ENCODE measurements at places on chromosomes 7 and 10.

GRCh38 chr10:43265799-43266721 lies 805 bp downstream of the RASGEF1A start:
- DNase-seq = peak; percentile 25

DNA sequence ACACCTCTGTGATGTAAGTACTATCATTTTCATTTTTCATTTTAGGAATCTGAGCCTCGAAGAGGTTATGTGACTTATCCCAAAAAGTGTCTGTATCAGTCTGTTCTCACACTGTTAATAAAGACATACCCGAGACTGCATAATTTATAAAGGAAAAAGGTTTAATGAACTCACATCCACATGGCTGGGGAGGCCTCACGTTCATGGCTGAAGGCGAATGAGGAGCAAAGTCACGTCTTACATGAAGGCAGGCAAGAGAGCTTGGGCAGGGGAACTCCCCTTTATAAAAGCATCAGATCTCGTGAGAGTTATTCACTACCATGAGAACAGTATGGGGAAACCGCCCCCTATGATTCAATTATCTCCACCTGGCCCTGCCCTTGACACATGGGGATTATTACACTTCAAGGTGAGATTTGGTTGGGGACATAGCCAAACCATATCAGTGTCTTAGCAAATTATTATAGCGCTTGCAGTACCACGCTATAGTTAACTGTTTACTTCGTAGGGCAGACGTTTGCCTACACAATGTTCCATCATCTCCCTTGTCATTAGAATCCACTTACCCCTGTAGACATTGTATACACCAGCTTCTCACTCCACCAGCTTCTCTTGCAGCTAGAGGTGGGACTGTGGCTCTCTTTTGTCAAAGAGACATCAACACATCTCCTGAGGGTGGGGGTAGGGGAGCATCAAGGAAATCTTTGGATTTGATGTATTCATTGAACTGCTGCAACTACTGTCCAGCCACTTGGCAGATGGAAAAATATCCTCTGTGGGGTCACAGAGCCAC lies 15.4 kb upstream of the NMT2 start:
- no peak for DNase-seq

DNA sequence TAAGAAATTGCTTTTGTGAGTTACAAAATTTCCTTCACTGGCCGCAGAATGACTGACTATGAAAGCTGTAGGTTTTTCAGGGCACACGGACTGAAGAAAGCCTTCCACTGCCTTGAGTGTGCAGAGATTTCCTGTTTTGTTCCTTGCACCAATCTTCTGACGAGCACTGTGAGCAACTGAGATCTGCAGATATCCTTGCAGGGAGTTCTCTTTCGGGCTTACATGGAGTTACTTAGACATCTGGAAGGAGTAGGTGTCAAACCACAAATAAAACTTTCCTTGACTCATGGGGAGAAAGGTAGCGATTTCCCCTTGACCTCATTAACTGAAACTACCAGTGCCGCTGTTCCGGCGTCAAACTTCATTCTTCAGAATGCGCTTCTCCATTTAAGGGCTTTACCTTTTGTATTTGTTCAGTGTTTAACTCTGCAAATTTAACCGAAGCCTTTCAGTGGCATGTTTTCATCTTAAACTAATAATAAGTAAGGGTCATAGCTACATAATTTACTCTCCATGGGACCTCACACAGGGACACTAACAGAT lies 1175.3 kb downstream of the GATA3 start:
- DNase-seq = no peak

DNA sequence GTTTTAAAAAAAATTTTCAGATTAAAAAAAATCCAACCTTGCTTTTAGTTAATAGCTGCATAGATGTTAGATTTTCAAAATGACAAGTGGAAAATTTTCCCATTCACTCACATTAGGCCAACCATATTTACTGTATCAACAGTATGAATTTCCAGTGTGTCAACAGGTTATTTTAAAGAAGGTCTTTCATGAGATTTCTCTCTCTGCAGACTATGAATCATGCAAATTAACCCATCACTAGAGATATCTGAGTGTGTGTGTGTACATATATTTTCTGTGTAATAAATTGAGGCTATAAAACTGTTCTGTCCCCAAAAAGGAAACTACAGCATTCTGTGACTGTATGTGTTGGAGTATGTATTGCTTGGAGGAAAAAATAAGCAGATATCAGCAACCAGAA lies 305.6 kb downstream of the ARL4A start:
- DNase-seq = no peak

- no peak for DNase-seq
These were observed 17.5 kb downstream of the STEAP1B start for GRCh38 chr7:22482503-22482902.

DNA sequence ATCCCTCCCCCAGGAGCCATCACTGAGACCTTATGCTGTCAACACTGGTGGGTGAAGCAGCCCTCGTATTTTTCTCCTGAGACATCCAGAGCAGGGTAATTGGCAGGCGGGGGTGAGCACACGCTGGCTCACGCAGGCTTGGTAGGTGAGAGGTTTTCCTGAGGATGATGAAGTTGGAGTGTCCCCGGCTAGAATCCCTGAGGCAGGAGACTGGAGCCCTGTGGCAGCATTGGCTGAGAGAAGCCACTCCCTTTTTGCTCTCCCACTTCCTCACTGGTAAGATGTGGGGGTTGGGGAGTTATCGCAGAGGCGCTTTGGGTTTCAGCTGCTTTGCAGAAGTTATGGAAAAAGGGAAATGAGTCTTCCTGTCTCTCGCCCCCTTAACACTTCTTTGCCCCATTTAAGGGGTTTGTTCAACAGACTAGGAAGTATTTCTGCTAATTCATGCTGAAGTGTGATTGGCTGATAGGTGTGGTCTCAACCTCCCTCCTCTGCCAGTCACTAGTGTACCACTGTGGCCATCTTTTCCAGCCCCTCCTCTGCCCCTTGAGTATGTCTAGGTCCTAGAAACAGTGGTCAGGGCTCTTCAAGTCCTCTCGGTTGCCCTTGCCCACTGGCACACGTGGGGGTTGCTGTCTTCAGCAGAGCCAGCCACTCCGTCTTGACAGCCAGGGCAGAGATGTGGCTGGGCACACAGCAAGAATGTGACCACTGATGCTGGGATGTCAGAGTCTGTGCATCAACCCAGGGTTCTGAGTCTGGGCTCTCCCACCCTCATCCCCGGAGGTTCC lies 5.7 kb downstream of the ARPC1B start:
- no peak for DNase-seq

DNA sequence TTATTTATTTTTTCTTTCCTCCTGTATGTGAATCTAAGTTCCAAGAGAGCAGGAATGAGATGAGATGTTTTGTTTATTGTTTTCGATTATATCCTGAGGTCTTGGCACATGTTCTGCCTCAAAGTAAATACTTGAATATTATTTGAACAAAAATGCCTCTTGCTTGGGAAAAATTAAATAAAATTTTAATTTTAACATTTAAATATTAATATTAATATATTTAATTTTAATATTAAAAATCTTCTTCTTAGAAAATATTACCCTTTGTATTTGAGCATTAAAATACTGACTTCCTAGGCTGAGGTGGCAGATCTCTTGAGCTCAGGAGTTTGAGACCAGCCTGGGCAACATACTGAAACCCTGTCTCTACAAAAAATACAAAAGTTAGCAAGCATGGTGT lies 123.4 kb upstream of the SEMA3D start:
- DNase-seq = no peak

GRCh38 chr7:33250421-33250871 lies 121.1 kb downstream of the BBS9 start:
- DNase-seq = no peak

DNA sequence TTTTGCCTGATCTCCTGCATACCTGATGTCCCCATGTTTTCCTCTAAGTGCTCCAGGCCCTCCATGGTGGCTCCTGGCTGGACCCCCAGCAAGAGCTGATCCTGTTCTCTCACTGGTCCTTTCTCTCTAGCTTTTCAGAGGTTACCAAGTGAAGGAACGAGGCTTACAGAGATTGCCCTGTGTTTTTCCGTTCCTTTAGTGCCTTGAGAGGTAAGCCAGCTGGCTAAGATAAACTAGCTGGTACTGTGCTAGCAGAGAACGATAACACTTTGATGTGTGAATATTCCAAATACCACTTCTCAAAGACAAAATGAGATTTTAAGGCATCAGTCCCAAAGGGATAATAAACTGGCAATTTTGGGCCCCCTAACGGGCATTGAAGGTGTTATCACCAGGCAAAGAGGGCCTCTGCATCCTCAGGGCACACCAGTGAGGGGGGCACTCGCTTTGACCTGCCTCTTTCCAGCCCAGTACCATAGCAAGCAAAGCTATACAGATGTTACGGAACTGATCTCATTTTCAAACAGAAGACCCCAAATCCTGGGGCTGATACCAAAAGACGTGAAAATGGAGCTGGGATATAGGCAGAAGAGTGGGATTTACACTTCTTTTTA lies 8.4 kb upstream of the CCNY start:
- DNase-seq = no peak

GRCh38 chr10:34988397-34989067 lies 101.6 kb downstream of the CUL2 start:
- DNase-seq = no peak

DNA sequence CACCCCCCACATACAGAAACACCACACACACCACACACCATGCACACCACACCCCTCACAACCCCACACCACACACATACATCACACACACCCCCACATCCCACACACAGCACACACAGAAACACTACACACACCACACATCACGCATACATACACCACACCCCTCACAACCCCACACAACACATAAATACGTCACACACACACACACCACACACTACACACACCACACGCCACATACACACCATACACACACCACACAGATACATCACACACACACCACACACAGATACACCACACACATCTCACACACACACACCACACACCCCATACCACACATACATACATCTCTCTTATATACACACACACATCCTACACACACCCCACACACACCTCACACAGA lies 126.2 kb downstream of the ANLN start:
- DNase-seq = no peak

- DNase-seq = no peak
These were observed 40.9 kb upstream of the MET start for GRCh38 chr7:116630932-116631671.

GRCh38 chr10:50470345-50470744 lies 153.4 kb downstream of the SGMS1 start:
- no peak for DNase-seq

- DNase-seq = no peak
These were observed 35.8 kb downstream of the GNAI1 start for GRCh38 chr7:80170445-80170844.

DNA sequence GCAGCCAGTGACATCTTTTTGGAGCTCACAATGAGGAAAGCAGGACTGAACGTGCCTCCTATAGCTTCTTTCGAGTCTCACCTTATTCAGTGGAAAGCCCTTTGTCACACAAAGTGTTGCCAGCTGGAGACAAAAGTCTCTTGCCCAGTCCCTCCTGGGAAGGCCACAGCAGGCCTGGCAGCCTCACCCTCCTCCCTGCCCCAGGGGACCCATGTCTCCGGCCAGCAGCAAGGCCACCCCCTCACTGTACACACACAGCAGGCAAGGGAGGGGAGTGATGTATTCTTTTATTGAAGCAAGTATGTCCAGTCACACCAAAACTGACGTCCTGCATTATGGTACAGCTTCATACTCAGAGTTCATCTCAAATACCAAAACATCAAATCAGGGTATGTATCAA lies 56.0 kb downstream of the CSGALNACT2 start:
- DNase-seq = no peak

GRCh38 chr7:157548691-157549303 lies 212.0 kb downstream of the DNAJB6 start:
- no peak for DNase-seq

- no peak for DNase-seq
These were observed 816 bp upstream of the SDK1 start for GRCh38 chr7:3300221-3300650.

DNA sequence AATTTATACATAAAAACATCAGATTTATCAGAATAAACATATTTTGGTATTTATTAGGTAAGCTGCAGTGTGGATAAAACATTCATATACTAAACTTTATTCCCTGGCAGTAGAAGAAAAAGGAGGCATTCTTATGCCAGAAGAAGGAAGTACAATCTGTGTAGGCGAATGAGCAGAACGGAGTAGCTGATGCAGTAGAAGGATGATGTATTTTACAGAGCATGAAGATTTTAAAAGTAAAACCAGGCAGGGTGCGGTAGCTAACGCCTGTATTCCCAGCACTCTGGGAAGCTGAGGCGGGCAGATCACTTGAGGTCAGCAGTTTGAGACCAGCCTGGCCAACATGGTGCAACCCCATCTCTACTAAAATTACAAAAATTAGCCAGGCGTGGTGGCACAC lies 294.9 kb upstream of the MKLN1 start:
- no peak for DNase-seq

GRCh38 chr7:114148779-114149178 lies 230.0 kb upstream of the PPP1R3A start:
- DNase-seq = no peak

DNA sequence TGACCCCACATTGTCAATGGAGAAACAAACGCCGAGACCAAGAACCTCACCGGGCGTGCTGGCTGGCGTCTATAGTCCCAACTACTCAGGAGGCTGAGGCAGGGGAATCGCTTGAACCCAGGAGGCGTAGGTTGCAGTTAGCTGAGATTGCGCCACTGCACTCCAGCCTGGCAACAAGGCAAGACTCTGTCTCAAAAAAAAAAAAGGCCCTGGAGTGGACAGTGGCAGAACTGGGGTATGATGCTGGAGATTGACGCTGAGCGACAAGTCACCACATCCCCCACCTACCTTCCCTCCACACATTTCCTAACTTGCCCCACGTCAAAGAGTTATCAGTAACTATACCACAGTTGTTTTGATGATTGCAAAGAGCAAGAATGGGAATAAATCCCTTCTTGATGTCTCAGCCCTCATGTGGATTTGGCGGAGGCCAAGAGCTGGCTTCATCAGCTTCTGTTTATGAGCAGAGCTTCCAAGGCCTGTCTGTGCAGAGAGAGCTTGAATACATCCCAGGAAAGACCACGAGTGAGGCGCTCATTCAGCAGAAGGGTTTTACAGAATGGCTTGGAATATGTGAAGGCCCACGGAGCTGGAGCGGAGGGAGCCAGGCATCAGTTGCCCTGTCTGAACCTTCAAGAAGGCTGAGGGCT lies 28.0 kb upstream of the TNS3 start:
- DNase-seq = no peak

DNA sequence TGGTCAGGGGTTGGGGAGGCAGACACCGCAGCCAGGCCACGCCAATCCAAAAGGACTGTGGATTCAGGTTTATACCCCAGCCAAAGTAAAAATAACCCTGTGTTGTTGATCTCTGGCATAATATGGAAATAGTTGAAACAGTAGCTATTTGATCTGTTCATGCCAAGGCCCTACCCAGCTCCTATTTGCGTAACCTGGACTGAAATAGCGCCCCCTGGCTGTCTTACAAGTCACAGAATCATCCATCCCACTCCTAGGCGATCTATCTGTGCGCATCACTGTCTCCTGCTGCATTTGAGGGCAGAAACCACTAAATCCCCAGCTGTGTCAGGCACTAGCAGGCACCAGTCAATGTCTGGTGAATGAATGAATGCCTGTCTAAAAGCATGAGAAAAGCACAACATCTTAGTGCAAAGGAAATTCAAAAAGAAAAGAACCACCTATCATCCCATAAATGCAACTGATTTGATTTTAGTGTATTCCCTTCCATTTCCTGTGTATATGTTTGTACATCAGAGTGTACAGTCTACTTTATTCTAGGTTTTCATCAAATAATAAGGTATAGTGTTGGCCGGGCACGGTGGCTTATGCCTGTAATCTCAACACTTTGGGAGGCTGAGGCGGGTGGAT lies 160.0 kb downstream of the SLIT1 start:
- DNase-seq = peak; percentile 26

Data from stimulated activated CD4-positive, alpha-beta T cell treated with anti-CD3 and anti-CD28 coated beads, Interleukin-1b, Interleukin-23, amount 100 ng/mL, for 4 hours (primary cell).